ENCODE measurements at places on chromosomes 7 and 10.

GRCh38 chr10:122170802-122171201, 100.3 kb upstream of the BTBD16 start:
- no peak for DNase-seq

GRCh38 chr10:72081772-72082590, 6.4 kb downstream of the SPOCK2 start:
- DNase-seq: no peak

GRCh38 chr7:26155531-26156375, 3.8 kb downstream of the NFE2L3 start:
- no peak for DNase-seq

DNA sequence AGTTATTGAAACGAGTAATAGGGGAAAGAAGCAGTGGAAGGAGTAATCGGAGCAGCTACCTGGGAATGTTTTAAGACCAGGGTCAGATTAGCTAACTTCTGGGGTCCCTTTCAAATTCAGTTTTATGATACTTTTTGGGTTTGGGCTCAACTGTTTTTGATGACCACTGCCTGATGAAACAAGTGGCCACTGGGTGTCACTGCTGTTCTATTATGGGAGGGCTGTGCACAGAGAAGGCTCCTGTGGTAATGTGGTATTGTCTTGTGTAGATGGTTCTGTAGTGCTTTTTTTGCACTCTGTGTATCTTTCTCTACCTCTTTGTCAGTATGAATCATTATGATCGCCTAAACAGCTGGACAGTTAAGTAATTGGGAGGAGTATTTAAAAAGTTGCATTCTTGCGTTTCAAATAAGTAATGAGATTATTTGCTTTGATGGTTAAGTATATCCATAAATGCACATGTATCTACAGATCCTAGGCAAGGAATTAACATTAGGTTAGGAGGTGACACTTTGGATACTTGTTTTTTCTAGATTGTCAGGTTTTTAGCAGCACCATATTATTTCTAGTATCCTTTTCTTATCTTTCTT, 128.4 kb downstream of the ABCA13 start:
- no peak for DNase-seq

DNA sequence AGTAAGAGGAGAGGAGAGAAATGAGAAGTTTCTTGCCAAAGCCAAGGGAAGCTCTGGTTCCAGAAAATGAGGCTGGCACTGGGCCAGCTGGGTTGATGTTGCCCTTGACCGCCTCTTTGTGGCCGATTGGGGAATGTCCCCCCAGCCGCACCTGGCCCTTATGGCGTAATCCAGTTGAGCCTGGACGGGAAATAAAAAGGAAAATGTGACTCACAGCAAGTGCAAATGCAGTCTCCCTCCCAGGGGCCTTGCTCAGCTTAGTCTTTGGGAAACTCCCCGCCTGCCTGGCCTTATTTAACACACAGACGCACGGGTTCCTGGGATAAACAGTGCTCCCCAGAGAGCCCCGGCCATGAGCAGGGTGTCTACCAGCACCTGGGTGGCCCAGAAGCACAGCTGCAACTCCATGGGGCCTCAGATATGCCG, 174.8 kb downstream of the KIAA1217 start:
- peak; percentile 9 for DNase-seq

- no peak for DNase-seq
Observed at GRCh38 chr7:139568813-139569490, 45.5 kb downstream of the CLEC2L start.

- DNase-seq: no peak
Observed at GRCh38 chr10:70977625-70978024, 89.3 kb upstream of the PCBD1 start.

DNA sequence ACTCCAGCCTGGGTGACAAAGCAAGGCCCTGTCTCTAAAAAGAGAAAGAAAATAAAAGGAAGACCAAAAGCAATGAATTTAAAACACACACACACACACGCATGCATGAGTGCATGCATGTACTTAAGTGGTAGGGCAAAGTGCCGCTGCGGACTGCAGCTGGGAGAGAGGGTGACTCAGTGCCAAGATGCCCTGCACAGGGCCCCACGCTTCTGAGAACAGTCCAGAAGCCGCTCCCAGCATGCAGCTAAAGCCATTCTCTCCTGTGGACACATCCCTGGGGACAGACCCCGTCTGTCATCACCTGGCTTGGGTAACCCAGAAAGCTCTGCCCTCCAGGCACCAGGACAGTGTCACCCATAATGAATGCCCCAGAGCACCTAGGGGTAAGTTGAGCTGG, 61.0 kb upstream of the MYL10 start:
- no peak for DNase-seq

DNA sequence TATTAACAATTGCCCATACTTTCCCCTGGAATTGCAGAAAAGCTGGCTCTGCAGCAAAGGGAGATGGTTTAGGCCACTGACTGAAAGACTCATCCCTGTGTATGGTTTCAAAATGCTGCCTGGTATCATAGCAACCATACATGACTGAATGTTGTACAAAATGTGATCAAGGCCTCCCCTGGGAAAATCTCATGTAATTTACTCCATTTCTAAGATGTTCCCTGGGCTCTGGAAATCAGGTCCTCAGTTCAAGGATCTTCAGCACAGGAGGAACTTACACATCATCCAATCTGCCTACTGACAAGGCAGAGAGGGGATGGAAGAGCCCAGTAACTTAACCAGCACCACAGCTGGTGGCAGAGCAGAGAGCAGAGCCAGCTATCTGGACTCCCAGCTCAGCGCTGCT, 111.8 kb downstream of the JAZF1 start:
- no peak for DNase-seq

DNA sequence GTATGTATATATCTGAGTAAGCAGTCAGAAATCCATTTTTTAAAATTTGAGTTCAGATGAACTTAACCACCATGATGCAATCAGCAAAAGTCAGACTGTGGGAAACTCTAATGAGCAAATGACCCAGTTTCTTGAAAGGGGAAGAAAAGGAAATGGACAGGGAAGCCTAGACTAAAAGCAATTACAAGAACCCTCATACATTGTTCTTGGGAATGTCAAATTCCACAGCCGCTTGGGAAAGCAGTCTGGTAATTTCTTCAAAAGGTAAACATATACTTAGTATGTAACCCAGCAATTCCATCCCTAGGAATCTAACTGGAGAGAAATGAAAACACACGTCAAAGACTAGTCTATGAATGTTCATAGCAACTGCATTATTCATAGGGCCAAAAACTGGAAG, 16.4 kb upstream of the FOXK1 start:
- no peak for DNase-seq

GRCh38 chr10:11253385-11254002, 235.8 kb downstream of the CELF2 start:
- no peak for DNase-seq

GRCh38 chr10:13327534-13327933, 20.6 kb downstream of the SEPHS1 start:
- DNase-seq: no peak

DNA sequence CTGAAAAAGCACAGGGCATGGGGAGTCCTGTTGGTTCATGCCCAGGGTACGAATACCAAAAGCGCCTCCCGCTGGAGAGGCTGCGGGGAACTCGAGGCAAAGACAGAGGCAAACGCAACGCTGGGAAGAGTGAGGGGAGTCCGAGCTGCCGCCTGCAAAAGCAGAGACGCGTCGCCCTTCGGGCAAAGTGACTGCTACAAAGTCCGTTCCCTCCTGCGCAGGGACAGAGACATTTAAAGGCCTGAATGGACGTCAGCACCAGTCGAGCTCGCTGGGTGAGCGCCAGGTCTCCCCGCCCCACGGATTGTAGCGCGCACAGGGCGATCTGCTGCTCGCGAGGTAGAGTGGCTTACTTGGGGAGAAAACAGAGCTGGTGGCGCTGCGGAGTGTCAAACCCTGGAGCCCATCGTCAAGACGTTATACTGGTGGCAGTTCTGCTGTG, 732.8 kb downstream of the ZWINT start:
- DNase-seq: no peak

- DNase-seq: no peak
Observed at GRCh38 chr10:86580521-86580891, 58.9 kb upstream of the WAPL start.

DNA sequence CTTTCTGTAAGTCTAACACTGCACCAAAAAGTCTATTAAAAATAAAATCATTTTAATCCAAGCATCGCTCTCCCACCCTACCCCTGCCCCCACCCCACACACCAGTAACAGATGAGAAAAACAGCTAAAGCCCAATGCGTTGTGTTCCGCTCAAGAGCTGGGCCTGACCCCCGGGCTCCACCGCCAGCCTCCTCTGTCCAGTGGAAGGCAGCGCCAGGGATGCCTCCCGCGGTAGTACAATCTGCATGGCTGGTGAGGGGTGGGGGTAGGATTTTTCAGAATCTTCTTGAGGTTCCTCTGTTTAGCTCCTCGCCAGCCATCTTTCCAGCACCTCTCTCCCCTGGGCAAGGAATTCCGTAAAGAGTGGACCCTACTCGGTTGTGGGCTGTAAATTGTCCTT, 12.1 kb downstream of the THSD7A start:
- DNase-seq: no peak

DNA sequence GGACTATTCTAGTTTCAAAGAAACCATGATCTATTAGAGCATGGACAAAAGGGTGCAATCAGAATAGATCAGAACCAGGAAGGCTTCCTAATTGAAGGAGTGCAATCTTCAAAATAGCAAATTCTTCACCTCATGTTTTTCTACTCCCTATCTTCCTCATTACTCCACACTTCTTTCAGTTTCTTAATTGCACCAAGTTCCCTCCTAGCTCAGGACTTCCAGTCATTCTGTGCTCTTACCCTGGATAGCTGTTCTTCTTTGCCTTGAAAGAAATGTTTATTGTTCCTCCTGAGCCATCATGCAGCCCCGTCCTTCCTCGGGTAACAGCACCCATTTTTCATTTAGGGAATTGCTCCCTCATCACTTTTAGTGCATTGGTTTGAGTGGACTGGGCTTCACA, 23.1 kb downstream of the TRPV5 start:
- DNase-seq: no peak

DNA sequence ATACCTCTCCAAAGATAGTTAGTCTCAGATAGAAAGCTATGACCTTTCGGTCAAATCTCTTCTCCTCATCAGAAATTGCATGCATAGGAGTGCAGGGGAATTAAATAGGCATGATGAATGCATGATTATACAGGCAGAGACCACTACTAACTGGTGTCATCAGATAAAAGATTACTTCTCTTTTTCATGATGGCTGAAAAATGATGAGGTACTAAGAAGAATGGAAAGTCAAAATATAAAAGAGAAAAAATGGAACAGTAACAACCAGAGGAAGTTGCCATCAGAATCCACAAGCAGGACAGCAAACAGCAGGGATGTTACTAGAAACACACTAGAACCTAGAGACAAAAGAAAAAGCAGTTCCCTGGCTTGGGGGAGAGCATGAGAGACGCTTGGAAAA, 31.6 kb downstream of the CTTNBP2 start:
- DNase-seq: no peak

DNA sequence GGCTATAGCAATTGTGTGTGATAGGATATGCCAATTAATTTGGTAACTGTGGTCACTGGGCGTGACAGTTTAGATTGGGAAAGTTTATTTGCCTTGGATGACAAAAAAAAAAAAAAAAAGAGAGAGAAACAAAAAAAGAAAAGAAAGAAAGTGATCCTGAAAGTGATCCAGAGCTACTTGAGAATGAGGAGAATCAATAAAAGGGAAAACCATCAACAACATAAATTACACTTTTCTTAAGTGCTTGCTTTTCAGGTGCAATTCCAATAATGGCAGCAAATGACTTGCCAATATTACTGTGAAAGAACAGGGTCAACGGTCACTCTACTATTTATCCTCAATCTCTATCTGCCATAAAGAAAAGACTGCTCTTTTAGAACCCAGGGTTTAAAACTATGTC, 191.8 kb upstream of the SEMA3C start:
- no peak for DNase-seq

GRCh38 chr7:36777062-36777461, 52.8 kb upstream of the AOAH start:
- DNase-seq: peak; percentile 32

GRCh38 chr10:100370714-100371481, 23.9 kb downstream of the SCD start:
- DNase-seq: peak; percentile 60

GRCh38 chr10:21191512-21191911, 294.4 kb upstream of the NEBL start:
- DNase-seq: no peak

DNA sequence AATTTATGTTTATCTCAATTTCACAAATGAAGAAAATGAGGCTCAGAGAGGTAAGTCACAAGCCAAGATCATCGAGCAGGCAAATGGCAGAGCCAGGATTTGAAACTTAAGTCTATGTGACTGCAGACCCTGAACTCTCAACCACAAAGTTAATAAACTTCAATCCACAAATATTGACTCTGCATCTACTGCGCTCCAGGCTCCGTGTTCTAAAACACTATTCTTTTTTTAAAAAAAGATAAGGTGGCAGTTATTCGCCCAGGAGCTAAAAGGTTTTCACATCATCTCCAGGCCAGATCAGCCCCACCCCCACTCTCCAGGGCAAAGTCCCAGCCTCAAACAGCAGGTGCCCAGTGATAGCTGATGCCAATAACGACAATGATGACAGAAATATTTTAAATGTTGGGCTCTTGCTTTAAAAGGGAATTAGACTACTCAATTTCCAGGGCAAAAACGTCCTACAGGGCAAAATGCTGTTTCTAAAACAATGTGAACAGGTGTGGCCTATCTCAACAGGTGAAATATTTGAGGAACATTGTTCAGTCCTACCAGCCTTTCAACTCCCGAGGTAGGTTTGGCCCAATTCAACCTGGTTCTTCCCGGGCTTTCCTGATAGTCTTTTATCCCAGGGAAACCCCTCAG, 85.2 kb downstream of the SORBS1 start:
- DNase-seq: no peak

GRCh38 chr7:16034353-16034752, 347.9 kb upstream of the MEOX2 start:
- DNase-seq: no peak

DNA sequence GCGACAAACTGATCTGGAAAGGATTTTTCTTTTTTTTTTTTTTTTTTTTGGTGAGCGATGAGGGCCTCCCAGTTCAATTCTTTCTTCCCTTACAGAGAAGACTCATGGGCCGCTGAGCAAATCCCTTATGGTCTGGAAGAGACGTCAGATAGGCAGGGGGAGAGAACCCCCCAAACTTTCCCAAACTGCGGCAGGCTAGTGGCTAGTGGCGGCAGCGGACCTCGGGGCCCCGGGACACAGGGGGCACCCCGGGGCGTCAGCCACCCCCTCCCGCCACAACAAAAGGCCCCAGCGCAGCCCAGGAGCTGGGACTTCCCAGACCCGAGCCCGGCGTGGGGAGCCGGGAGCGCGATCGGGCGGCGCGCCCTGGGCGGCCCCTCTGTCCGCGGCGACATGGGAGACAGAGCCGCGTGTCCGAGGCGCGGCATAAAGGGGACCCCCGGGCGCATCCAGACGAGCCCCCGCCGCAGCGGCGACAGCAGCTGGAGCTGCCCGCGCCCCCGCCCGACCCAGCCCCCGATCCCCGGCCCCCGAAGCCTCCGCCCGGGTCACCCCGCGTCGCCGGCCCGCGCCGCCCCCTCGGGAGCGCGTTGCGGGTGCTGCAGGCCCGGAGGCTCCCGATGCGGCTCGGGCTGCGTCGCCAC, 755 bp downstream of the FAM171A1 start:
- no peak for DNase-seq

DNA sequence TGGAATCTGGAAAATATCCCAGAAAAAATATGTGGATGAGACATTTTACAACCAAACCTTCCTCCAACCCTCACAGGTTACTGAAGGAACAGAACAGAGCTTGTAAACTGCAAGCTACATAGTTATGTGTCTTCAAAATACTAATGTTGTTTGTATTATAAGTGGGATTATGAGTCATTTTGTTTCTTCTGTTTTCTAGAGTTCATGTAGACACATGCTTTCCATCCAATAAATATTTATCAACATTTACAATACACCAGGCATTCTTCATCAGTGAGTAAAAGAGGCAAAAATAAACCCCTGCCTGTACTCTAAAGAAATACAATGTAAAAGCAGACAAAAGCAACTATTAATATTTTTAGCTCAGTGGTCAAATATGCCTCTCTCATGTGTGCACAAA, 38.0 kb upstream of the TES start:
- no peak for DNase-seq

Measured in activated T-helper 2 cell treated with anti-CD3 and anti-CD28 coated beads, Interferon-gamma antibody, Interleukin-2, Interleukin-4, amounts not matched to agents 10 μg/mL and 5 μg/mL and 100 μg/mL, durations not matched to agents 14 hours and 24 hours and 36 hours (primary cell).